NCI-H2171 treated with DMSO at 0.1 percent for 48 hours (cell line): ENCODE measurements at places on chromosomes 7 and 10.

DNA sequence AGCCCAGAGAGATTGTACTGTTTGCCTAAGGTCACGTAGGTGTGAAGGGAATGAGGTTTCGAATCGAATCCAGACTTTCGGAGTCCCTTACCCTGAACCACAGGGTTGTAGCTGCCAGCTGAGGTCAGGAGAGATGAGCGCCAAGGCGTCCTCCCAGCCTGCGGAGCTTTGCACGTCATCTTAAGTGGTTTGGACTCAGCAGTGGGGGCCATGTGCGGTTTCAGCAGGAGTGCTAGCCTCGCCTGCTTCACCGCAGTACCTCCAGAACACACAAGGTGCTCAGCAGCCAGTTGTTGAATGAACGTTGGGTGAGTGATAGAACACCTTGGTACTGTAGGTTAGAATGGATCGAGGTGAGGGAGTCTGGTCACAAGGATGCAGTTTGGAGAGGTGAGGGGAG lies 74.9 kb upstream of the PPIF start:
- DNase-seq = no peak

DNA sequence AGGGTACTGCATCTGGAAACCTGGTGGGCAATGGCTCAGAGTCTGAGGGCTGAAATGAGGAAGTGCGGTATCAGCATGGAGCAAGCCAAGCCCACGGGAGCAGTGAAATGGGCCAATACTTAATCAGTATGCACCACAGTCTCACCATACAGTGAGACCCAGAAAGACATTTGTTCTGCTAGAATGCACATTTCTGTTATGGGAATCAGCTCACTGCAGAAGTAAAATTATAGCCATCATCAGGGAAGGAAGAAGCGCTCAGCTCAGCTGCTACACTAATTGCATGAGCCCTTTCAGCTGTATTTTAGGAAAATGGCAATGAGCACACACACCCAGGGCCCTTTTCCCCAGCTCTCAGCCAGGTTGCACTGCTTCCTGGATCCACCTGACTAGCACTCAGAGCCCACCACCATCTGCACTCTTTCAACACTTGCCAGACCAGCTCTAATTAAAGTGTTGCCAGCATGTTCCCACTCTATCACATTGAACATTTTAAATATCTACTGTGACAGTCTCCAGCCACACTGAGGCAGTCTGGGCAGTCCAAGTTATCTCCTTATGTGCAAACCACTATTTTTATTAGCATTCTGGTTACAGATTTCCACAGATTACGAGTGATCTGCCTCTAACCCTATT lies 44.2 kb upstream of the PIK3AP1 start:
- peak; percentile 37 for DNase-seq

DNA sequence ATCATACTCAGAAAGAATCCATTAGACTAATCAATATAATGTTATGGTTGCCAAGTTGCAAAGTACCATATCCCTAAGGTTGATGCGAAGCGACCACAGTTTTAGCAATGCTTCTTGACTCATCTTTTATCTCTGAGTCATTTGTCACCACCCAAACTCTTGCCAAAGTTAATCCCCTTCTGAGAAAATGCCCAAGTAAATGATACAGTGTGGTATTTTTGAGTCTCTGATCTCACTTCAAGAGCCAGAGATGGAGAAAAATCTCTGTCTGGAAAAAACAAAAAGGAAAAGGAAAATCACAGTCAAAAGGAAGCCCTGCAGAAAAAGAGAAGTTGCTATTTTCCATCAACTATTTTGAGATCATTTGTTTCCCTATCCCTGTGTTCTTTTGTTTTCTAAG lies 26.7 kb upstream of the OTUD1 start:
- DNase-seq = no peak

DNA sequence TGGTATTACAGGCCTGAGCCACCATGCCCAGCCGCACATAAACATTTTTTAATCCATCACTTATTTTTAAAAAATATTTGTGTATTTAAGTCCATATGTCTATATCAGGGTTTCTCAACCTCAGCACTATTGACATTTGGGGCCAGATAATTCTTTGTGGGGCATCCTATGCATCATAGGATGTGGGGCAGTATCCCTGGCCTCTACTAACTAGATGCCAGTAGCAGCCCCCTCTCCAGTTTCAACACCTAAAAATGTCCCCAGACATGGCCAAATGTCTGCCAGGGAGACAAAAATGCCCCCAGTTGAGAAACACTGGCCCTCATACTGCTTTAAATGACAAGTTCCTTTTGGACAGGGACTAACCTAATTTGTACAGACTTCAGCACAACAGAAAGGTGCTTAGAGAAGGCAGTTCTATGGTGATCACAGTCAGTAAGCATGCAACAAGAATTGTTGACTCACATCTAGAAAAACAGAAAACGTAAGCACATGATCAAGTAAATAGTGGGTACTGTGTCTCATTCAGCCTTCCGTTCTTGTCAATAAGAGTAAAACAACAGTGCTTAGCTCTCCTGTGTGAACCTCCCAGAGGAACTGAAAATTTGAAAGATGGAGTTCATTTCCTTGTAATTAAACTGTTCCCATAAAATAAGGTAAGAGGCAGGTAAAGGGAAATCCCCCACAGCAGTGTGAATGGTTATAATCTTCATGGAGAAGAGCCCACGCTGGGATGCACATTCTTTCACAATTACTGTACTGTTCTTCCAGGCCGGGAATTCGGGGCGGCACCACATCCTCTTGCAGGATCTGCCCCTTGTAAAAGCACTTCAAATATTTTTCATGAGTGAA lies 17.3 kb upstream of the ADRB1 start:
- DNase-seq = no peak

DNA sequence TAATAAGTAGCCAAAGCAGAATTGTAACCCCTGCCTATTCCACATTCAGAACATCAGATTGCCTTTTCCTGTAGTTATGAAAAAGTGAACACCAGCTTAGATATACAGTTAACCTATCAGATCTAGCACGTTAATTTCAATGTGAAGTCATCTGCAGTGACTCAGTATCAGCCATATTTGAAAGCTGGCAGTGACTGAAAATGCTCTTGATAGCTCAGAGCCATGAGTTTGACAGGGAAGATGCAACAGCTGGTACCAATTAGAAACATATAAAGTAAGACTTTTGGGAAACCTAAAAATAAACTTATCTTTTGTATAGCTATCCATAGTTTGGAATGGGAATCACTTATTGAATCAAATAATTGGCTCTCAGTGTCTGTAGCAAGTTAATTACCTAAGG lies 284.1 kb upstream of the NPSR1 start:
- DNase-seq = no peak

DNA sequence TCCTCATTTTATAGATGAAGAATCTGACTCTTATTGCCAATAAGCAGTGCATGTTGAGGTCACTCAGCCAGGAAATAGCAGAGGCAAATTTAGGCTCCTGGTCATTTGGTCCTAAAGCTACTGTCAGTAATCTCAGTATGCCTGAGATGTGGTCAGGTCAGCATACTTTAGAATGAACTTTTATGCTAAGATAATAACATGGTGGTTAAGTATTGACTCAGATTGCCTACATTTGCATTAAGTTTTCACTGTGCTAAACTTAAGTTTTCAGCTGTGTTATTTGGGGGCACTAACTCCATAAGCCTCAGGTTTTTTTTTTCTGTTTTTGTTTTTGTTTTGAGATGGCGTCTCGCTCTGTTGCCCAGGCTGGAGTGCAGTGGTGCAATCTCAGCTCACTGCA lies 35.9 kb upstream of the CCSER2 start:
- no peak for DNase-seq

DNA sequence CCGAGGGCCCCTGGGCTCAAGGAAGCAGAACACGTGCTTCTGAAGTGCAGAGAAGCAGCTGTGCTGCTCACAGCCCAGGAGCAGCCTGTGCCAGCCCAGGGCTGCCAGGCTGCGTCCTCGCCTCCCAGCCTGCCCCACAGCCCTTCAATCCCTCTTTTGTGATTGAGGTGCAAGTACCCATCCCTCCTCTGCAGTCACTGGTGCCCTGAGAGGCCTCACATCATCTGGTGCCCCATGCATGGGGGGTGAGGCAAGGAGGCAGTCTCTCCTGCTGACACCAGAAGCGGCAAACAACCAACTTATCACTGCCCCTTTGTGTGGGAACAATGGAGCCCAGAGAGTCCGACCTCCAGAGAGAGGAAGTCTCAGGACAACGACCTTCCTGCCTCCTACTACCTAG lies 49.8 kb upstream of the FGFR2 start:
- DNase-seq = no peak

DNA sequence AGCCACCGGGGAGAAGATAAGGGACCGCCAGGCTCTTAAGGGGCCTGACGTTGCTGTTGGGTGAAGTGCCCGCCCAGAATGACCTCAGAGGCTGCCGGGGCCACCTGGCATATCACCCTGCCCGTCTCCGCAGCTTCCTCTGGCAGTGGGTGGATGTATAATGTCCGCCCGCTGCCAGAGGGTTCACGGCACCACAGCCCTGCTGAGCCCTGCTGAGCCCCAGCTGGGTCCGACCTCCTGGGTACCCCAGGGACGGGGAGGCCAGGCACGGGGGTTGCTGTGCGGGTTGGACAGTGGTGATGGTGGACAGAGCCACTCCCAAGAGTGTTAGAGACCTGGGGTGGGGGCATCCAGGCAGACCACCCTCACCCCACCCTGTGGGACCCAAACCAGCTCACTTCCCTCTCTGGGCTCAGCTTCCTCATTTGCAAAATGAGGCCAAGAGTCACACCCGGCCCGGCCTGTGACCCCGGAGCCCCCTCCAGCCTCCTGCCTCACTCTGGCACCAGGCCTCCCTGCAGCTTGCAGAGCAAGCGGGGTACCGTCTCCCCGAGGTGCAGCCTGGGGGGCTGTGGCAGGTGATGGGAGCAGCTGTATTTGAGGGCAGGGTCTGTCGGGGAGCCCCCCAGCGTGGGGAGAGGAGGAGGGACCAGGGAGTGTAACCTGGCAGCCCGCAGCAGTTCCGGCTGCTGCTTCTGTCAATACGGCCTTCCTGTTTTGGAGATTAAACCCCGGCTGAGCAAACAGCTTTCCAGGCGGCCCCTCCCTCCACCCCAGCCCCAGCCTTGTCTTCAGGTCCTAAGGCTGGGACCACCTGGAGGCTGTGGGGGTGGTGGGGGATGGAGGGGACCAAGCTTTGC lies 8.4 kb upstream of the LFNG start:
- no peak for DNase-seq

- no peak for DNase-seq
Observed at GRCh38 chr10:63434866-63435854, 30.6 kb downstream of the JMJD1C start.

DNA sequence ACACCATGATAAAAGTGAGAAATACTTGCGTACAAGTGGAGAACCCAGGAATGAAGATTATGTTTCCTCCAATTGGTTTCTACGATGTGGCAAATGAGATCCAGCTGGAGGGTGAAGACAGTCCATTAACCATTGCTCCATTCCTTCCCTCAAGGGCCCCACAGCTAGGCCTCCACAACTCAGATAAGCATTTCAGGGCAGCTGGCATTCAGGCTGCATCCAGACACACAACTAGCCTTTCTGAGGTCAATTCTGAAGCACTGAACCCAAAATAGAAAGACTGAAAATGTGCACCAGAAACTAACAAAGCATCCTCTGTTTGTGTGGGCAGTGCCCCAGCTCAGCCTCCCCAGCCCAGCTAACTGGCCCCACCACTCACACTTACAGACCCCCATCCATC lies 94.8 kb downstream of the GSAP start:
- DNase-seq = no peak

- DNase-seq = no peak
Observed at GRCh38 chr10:9951481-9952257, 1066.0 kb upstream of the CELF2 start.

GRCh38 chr7:141441837-141442627 lies 109.2 kb upstream of the AGK start:
- DNase-seq = no peak

- no peak for DNase-seq
Observed at GRCh38 chr7:30915751-30916150, 4.1 kb downstream of the AQP1 start.

- no peak for DNase-seq
Observed at GRCh38 chr7:104901240-104901619, 112.8 kb upstream of the KMT2E start.

GRCh38 chr7:46577394-46577793 lies 656.3 kb upstream of the IGFBP3 start:
- no peak for DNase-seq

DNA sequence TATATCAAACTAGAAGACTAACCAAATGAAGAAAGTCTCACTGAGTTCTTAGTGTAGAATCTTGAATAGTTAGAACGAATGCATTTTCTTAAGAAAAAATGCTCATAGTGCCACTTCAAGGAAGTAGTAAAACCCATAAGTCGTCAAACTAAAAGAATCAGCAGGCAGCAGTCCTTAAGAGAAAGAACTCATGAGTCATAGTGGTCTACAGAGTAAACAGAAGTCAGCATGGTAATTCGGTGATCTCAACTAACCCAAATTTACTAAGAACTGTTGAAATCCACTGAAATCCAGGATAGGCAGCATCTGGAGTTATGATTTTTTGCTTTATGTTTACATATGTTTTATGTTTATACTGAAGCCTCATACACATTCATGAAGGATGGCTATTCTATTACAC lies 256.2 kb downstream of the LHFPL3 start:
- DNase-seq = no peak

GRCh38 chr10:5766189-5766588 lies 47.0 kb downstream of the GDI2 start:
- no peak for DNase-seq

DNA sequence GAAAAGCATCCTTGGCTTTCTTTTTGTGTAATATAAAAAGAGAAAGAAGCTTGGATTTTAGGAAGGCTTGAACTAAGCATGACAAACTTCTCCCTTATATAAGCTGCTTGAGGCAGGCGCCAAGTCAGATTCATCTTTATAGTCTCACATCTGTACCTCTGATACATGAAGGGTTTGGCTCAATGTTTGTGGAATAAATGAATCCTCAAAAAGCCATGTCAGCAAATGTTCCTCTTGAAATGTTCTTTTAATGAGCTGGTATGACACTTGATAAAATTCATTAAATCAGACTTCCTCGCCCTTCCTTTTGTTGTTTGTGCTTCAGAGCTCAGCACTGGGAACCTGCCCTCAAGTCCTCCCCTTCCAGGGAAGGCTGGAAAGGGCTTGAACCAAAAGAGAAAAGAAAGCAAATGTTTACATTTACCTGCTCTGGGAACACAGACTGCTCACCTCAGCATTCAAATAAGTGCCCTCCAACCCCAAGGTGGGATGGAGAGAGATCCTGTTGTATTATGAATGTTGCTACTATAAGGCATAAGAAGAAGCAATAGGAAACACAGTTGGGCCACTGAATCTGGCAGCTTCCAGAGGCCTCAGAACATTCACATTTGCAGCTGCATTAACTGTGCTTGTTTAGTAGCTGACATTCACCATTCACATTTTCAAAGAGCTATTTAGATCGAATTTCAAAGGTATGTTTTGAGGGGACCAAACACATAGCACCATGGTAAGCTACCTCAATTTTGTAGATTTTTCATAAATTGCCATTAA lies 212.6 kb downstream of the CACNA2D1 start:
- no peak for DNase-seq

- no peak for DNase-seq
Observed at GRCh38 chr7:104397442-104397841, 69.0 kb downstream of the LHFPL3 start.

DNA sequence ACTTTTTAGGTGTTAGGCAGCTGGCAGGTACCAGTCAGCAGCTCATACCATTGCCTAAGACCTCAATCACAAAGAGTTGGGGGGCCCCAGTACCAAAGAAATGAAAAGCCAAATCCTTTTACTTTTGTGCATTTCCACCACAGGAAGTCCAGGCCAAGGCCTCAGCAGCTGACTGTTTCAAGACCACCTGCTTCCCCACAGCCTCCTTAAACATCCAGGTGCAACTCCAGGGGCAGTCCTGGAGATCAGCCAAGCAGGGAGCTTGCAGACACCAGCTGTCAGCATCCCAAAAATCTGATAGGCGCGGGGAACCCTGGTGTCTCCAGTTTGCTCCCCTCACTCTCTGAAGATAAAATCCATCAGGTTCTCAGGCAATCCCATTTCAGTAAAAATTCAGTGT lies 91.5 kb upstream of the EFCAB10 start:
- DNase-seq = peak; percentile 88
